Activated T-helper 1 cell treated with anti-CD3 and anti-CD28 coated beads, Interleukin-12 subunit alpha, Interleukin-12 subunit beta, Interleukin-2, Interleukin-4 antibody, amounts not matched to agents 30 ng/mL and 10 ng/mL and 1 ng/mL, durations not matched to agents 14 hours and 24 hours and 36 hours (primary cell): ENCODE measurements at places on chromosomes 12 and 14.

DNA sequence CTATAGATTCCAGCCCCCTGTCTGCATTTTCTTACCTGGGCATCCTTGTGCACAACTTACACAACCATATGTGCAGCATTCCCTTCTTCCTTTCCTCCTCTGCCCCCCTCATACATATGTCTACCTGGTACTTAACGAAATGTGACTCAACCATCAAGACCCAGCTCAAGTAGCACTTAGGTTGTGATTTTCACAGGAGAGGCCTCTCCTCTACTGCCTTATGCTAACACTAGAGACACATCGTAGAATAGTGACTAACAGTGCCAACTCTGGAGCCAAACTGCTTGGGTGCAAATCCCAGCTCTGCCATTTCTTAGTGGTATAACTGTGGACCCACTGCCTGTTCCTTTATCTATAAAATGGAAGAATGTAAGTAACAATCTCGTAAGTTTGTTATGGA is 24.1 kb upstream of the PLEKHA5 start:
- no peak for DNase-seq

DNA sequence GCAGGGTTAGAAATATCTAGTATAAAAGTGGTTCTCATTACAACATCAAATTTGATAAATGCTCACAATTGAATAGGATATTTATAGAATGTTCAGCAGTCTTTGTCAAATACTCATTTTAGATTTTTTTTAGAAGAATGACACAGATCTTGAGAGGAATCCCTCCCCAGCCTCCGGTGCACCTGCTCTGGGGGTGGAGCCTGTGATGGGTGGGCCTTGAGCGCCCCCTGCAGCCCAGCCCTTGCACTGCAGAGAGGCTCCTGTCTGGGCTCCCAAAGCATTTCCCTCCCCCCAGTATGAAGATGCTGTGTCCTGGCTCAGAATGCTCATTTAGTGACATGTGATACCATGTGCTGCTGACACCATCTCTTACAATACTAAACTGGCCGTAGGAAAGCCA is 792.3 kb downstream of the TMEM121 start:
- DNase-seq = peak; percentile 26

DNA sequence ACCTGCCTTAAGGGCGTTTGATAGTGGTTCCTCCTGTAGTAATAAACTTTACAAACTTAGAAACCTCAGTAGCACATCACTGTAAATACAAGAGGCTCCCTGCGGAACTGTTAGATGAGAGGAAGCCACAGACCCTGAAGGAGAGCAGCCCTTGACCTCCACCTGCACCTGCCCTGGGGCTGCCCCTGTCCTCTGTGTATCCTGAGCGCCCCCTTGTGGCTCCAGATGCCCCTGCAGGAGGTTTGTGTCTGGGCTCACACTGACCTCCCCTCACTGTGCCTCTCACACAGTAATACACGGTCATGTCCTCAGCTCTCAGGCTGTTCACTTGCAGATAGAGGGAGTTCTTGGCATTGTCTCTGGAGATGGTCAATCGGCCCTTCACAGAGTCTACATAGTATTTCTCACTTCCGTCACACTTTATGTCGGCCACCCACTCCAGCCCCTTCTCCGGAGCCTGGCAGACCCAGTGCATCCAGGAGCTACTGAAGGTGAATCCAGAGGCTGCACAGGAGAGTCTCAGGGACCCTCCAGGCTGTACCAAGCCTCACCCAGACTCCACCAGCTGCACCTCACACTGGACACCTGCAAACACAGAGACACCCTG is 1059.8 kb downstream of the TMEM121 start:
- DNase-seq = peak; percentile 44

DNA sequence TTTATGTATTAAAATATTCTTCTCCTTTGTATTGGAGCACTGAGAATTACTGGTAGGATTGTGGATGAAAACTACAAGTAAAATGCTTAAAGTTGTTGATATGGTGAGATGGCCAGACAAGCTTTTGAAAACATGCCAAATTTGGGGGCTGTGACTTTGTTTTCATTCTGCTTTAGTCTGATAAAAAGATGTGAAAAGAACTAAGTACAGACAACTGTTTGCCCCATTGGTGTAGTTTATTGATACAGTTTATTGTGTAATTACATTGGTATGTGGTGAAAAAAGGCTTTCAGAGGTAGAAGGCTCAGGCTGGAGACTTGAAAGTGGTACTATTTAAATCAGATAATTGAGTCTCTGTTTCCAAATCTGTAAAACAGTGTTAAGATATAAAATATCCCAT is 746.8 kb downstream of the DIO2 start:
- no peak for DNase-seq

- DNase-seq = no peak
These were observed 5.4 kb downstream of the MDM1 start for GRCh38 chr12:68326716-68327115.

- no peak for DNase-seq
These were observed 91.8 kb downstream of the SLC41A2 start for GRCh38 chr12:104866291-104866690.

GRCh38 chr12:64395739-64396138 is 5.2 kb upstream of the C12orf56 start:
- DNase-seq = no peak

DNA sequence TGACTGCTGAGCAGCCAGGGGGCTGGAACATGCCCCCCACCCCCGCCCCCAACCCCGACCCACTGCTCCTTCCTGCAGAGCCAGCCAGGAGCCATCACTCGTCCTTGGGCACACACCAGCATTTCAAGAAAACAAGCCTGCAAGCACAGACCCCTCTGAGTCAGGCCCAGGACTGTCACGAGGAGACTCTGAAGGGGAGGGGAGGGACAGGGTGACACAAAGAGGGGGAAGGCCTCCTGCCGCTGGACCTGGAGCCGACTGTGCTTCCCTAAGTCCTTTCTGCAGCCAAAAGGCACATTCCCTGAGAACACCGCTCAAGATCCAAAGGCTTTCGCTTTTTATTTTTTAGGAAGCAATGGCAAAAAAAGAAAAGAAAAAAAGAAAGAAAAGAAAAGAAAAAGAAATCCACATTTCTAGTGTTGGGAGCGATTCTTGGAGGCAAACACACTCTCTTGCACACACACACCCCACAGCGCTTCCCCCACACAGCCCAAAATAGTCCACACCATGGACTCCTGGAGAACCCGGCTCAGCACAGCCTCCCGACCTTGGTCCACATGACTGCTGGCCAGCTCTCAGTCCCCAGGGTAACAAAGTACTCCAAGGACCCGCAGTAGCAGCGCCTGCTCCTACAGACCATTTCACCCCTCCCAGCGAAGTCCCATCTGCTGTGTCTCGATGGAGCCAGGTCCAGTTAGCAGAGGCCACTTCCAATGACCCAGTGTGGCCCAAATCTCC is 101.7 kb downstream of the DPF3 start:
- no peak for DNase-seq

- DNase-seq = no peak
These were observed 5.5 kb downstream of the AQP2 start for GRCh38 chr12:49955899-49956662.

GRCh38 chr12:110745542-110746284 is 3.0 kb upstream of the PPP1CC start:
- no peak for DNase-seq

- no peak for DNase-seq
These were observed at the start of gene WSCD2 for GRCh38 chr12:108129017-108129812. TSS of gene WSCD2 (plus strand) at chr12:108129288. CDS start at chr12:108195833, 66,545 bp downstream.

GRCh38 chr12:11273449-11273848 is 3.9 kb upstream of the PRB3 start:
- DNase-seq = no peak

DNA sequence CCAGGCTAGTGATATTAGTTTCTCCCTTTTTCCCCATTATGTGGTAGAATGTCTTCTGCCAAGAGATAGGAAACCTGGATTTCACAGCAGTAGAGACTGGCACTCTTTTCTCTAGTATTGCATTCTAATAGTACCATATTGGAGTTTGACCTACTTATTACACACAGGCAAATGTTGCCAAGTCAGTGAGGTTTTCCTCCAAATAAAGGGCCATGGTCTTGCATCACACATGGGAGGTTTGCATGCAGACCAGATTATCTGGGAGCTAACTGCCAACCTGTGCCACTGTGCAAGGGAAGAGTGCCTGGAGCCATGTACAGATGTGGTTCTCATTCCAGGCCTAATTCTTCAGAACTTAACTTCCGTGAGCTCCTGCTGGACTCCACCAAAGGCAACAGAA is 113.3 kb downstream of the ANO6 start:
- no peak for DNase-seq

DNA sequence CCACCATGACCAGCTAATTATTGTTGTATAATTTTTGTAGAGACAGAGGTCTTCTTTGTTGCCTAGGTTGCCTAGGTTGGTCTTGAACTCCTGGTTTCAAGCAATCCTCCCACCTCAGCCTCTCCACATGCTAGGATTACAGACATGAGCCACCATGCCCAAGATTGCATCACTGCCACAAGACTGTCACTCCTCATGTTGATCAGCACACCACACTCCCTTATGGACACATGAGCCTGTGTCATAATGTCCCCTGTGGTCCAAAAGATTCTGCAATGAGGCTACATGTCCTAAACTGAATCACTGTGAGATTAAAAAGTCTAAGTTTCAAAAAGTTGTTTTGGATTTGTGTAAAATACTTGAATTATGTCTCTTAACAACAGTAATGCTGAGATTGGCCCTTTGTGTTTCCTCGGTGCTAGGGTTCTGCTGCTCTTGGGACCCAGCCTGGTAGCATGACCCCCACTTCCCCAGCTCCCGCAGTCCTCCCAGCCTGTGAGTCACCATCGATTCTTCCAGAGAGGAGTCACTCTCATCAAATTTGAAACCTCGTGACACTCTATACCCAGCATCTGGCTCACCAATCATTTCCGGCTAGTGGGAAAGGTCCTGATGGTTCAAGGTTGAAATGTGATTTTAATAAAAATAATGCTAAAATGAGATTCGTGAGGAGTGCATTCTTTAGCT is 890.9 kb downstream of the VRK1 start:
- no peak for DNase-seq

DNA sequence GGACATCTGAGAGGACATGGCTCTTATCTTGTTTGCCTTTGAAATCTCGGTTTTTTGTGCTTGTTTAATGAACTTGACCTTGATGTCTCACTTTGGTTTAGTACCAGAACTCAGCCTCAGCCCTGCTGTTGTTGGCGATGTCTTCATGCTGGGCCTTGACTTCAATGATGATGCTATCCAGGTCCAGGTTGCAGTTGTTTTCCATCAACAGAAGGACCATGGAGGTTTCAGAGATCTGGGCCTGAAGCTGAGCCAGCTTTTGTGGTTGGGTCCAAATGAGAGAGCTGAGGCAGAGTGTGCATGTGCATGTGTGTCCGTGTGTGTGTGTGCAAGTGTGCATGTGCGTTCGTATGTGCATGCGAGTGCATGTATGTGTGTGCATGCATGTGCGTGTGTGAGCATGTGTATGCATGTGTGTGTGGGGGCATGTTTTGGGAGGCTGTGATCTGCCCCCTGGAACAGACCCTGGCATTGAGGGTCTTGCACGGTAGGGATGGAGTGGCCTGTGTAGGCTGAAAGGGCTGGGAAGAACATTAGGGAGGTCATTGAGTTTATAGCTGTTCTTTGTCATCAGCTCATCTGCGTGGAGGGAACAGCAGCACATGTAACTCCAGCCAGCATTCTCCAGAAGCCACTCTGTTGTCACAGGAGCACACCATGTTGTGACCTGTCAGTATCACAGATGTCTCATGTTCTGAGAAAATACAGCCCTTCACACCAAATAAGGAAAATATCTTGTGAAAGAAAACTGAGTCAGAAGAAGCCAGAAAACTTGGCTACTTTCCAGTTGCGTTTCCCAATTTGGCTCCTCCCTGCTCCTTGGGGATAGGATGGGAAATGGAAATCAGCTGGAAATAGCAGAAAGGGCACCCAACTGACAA is 10.0 kb upstream of the KRT82 start:
- no peak for DNase-seq

DNA sequence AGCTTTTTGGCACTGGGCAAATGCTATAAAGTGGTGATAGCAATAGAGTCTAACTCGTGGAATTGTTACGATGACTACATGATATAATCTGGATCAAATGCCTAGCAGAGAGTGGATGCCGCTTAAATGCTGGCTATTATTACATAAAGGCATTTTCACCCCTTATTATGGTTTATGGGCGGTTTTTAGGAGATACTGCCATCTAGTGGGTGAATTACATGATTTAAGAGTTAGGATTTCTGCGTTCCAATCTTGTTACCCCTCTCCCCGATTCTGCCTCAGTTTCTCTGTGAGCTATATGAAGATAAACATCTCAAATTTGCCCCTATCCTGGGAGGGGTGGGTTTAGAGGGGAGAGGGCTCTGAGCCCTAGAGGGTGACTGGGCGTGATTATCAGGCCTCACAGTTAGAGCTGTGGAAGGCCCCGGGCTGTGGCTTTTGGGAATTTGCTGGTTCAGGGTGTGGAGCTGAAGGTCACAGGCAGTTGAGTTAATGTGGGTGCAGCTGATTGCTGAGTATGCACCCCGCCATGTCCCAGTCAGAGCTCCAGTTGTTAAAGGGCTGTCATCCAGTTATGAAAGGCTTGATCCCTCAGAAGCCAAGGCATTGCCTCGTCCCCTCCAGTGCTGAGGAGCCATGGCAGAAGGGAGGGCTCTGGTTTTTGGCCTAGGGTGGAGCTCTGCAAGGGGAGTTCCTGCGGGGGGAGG is 14.4 kb downstream of the CLSTN3 start:
- no peak for DNase-seq

- DNase-seq = no peak
These were observed 12.1 kb downstream of the CCDC63 start for GRCh38 chr12:110858848-110859247.

GRCh38 chr12:88310069-88310468 is 168.0 kb downstream of the TMTC3 start:
- DNase-seq = no peak

DNA sequence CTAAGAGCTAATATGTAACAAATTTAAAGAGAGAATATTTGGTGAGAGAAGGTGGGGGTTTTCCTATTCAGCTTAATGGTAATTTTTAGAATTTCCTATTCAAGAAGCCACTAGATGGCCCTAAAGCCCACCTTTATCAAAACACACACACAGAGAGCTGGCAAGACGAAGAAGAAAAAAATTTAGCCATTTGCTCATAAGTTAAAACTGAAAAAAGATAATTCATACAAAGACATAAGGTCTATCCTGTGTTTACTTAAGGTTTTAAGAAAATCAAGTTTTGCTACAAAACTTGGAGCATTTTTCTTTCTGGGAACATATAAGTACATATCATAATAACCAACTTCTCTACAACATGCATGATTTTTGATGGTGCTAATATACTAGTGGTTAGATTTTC is 46.8 kb upstream of the PCED1B start:
- DNase-seq = no peak

DNA sequence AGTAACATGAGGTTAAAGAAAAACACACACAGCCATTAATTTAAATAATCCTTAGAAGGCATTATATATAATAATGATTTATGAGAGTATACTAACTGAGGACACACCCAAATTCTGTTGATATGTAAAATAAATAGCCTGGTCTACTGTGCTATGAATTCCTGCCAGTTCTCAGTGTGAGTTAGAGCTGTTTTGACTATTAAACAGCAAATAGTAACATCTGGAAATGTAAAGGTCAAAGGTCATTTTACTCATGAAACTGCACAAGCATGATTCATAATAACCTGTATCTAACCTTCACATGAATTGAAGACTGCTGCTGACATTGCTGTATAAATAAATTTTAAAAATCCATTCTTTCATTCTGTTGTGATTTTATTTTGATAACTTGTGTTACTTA is 966.7 kb downstream of the SLC6A15 start:
- no peak for DNase-seq

GRCh38 chr12:4271717-4272423 is 1.7 kb upstream of the CCND2 start:
- DNase-seq = peak; percentile 84

- no peak for DNase-seq
These were observed 249.1 kb upstream of the PPFIA2 start for GRCh38 chr12:82008251-82008650.
